Right ventricle myocardium superior (tissue), 1 donor: ENCODE measurements at places on chromosomes 1 and 21. TPM values are rescaled to one million over a fixed set of nuclear protein-coding genes. Genes with fewer than 3 reads are reported as not detected.
A peak's percentile ranks its signal among the peaks of the same experiment; 100 is the strongest.

FCRL5 gene
- 0.11 TPM for total RNA-seq

PPM1J gene
- total RNA-seq: 4.7 TPM

NOTCH2NLA gene
- 7.2 TPM for total RNA-seq

UBE2U gene
- total RNA-seq: 1.2 TPM

ARHGAP30 gene
- total RNA-seq: 3.3 TPM

F3 gene
- total RNA-seq: 21.5 TPM

WDTC1 gene
- total RNA-seq: 61.1 TPM

SPATA46 gene
- not detected for total RNA-seq

SMIM12 gene
- 35.9 TPM for total RNA-seq

C2CD2 gene
- total RNA-seq: 4.6 TPM

TSPAN2 gene
- total RNA-seq: 12.2 TPM

ITGB3BP gene
- 8.4 TPM for total RNA-seq

B3GALT6 gene
- 8.6 TPM for total RNA-seq

AZIN2 gene
- 1.9 TPM for total RNA-seq

PRAMEF10 gene
- total RNA-seq: not detected

LRRC39 gene
- 187 TPM for total RNA-seq

FAM151A gene
- total RNA-seq: 2.1 TPM

SDC3 gene
- 19.9 TPM for total RNA-seq

SHE gene
- total RNA-seq: 11.0 TPM

RNU1-4 gene
- 9,391 TPM for total RNA-seq

GRCh38 chr1:16324456-16324890, 27.8 kb downstream of the FBXO42 start:
- DNase-seq: no peak

DNA sequence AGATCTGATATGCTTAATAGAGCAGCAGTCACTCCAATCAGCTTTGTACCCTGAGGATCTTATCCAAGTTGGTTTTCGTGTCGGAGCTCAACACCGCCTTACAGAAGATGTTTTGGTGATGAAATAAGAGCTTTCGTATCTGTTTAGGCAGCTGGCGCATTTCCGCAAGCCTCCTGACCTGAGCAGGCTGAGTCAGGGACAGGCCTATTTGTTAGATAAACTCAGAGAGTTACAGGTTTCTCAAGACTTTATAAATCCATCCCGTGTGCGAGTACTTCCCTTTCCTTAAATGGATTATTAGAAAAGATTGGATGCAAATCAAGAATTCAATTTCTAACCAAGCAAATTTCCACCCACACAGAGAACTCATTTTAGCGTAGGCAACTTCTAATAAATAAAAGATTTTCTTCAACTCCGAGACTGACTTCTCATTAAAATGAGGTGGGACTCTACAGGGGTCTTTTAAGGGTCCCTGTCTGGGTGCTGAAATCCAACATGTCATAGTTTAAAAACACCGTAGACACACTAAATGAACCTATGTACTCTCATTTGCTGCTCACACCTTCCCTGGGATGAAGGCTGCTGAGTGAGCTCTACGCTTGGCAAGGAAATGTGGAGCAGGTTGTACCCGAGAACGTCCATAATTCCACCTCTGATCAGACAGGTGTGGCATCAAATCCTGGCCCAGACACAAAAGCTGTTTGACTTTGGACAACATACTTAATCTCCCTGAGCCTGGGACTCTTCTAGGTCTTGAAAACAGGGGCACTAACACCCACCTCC, 106.9 kb upstream of the F3 start:
- DNase-seq: no peak

DNA sequence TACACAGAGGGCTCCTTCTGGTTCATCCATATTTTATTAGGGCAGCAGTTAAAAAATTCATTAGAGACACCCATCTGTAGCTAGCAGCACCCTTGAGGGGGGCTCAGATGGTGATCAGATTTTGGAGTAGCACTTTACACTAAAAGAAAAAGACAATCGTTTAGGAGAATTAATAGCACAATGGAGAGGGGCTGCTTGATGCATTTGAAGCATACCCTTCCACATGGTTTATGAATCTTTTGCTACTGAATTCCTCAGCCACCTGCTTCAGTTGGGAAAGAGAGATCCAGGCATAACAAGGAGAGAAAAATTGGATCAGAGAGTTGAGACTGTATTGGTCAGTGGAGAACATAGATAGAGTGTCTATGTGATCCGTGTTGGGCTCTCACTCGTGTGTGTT, 54.4 kb downstream of the DISC1 start:
- DNase-seq: no peak

GRCh38 chr21:15943009-15943666, 213.4 kb downstream of the USP25 start:
- no peak for DNase-seq

- DNase-seq: no peak
Observed at GRCh38 chr1:26434161-26434752, 2.1 kb downstream of the DHDDS start.

GRCh38 chr1:64212031-64212430, 8.6 kb downstream of the UBE2U start:
- no peak for DNase-seq

- no peak for DNase-seq
Observed at GRCh38 chr21:35023396-35024070, 25.6 kb downstream of the RUNX1 start.

GRCh38 chr1:39214998-39215873, 10.7 kb downstream of the MACF1 start:
- DNase-seq: no peak

GRCh38 chr1:176540428-176540827, 77.5 kb downstream of the PAPPA2 start:
- no peak for DNase-seq

GRCh38 chr1:201267481-201268229, 15.7 kb upstream of the PKP1 start:
- no peak for DNase-seq

DNA sequence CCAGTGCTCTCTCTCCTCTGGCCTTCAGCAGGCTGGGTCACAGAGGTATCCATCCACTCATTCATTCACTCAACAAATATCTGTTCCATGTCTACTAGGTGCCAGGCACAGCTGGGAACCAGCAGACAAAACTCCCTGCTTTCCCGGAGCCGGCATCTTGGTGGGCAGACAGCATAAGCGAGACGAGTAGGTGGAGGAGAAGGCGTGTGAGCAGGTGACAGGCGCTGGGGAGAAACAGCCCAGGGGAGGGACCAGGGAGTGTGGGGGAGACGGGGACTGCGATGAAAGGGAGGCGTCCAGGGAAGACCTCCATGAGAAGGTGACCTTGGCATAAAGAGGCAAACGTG, 11.0 kb upstream of the KCNAB2 start:
- no peak for DNase-seq

DNA sequence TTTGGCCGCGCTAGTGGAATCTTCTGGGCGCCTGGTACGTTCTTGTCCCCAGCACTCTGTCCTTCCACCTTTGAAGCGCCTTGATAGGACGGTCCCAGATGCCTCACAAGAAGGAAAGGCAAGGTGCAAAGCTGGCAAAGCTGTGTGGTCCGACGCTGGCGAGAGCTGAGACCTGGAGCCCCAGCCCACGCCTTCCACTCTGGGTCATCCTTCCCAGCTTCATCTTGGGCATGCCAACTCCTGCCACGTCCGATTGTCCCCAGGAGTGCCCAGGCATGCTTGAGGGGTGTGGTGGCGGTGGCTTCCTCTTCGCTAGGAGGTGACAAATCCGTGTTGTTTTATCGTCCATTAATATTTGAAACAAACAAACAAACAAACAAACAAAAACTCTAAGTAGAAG, 123.9 kb upstream of the DPYD start:
- no peak for DNase-seq

- DNase-seq: no peak
Observed at GRCh38 chr1:227864882-227865281, 49.4 kb downstream of the PRSS38 start.

GRCh38 chr1:206729507-206729906, 41.1 kb upstream of the IL19 start:
- no peak for DNase-seq

- DNase-seq: no peak
Observed at GRCh38 chr1:204634260-204634910, 51.2 kb downstream of the LRRN2 start.

- DNase-seq: no peak
Observed at GRCh38 chr21:38956007-38956406, 150.3 kb downstream of the ETS2 start.

DNA sequence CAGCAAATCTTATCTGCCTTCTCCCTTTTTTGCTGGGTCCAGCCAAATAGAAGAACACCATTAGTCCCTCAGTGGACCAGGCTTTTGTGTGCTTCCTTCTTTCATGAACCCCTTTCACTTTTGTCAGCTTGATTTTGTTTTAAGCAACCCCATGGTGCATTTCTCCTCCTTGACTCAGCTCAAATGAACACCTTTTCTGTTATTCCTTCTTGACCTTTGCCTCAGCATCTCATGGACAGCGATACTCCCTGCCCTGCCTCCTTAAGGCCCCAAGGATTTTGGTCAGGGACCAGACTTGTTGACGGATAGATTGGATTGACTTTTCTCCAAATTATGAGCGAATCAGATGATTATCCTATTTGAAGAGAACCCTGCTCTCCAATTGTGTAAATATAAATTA, 356.6 kb upstream of the USP24 start:
- no peak for DNase-seq

GRCh38 chr21:31566064-31566463, 93.4 kb upstream of the SOD1 start:
- no peak for DNase-seq

- no peak for DNase-seq
Observed at GRCh38 chr1:204128464-204128963, 23.3 kb downstream of the ETNK2 start.

GRCh38 chr1:232629250-232630046, 485 bp downstream of the SIPA1L2 start:
- peak; percentile 72 for DNase-seq

DNA sequence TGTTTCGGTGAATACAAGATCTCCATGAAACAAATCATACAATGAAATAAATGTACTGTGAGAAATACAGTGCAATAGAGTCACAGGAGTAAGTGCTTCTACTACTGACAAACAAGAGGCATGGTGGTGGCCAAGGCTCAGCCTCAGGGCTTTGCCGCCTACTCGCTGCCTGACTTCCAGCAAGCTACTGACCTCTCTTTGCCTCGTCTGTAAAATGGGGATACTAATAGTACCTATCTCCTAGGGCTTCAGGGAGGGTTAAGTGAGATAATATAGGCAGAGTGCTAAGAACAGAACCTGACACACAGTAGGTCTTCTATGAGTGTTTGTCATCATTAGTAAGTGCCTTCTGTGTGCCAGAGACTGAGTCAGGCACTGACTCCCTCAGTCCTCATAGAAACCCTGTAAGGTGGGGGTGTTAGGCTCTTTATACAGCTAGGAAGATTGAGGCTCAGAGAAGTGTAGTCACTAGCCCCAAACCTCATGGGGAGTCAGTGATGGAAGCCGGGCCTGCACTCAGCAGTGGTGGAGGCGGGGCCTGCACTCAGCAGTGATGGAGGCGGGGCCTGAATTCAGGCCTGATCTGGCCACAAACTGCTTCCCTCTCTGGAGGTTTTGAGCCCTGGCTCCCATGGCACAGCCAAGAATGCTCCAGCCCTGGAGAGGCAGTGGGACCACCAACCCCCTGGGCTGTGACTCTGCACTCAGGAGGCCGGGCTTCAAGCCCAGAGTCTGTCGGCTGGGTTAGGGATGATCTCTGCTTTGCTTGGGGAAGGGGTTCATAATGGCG, 6.8 kb downstream of the BSND start:
- DNase-seq: no peak

GRCh38 chr1:245715291-245715701, 560.5 kb downstream of the KIF26B start:
- no peak for DNase-seq

- no peak for DNase-seq
Observed at GRCh38 chr1:8822373-8823294, 5.2 kb upstream of the RERE start.

- DNase-seq: no peak
Observed at GRCh38 chr1:11184973-11185372, 4.2 kb upstream of the ANGPTL7 start.

DNA sequence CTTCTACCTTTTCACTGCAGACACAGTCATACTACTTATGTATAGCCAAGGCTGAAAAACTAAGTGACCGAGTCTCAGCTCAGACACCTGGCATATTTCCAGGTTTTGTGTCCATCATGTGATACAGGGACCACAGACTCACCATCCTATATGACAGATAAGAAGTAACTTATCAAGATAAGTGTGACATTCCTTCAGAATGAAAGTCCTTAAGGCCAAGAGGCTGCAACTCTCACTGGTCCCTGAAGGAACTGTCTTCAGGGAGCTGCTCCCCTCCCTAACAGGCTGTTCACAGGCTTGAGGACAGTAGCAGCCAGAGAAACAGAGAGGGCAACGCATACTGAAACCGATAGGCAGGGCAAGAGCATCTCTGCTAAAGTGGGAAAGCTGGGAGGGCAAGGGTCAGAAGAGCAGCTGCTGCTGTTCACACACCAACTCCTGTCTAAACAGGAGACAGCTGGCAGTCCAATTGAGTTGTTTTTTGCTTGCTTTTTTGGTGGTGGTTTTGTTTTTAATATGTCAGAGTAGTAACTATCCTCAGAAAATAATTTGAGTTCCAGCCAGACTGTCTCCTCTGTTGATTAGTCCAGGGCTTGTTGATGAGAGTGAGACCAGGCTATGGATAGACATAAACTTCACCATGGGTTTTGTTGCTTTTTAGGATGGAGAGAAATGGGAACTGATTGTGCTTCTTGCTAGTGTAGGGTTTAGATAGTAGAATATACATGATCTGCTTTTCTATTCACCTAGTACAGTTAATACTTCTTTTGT, 67.7 kb downstream of the MACF1 start:
- no peak for DNase-seq

GRCh38 chr1:65946960-65947359, 154.3 kb downstream of the PDE4B start:
- DNase-seq: no peak

- DNase-seq: peak; percentile 82
Observed at GRCh38 chr1:161071886-161072371, 2.2 kb upstream of the ARHGAP30 start.

DNA sequence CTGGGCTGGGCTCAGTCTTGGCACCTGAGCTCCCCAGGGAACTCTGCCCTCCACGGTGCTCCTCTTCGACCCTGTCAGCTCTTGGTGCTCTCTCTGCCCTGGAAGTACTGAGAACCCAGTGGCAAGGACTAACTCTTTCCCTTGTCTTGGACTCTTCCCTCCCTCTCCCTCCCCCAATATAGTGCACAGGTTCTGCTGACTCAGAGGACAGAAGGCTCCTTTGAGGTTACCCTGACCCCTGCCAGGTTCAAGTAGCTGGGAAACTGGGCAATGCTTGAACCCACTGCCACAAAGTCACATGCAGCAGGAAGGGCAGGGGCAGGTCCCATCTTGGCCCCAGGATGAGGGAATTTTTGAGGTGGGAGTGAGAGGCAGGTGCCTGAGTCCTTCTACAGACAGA, 20.3 kb downstream of the KCNQ4 start:
- DNase-seq: no peak

DNA sequence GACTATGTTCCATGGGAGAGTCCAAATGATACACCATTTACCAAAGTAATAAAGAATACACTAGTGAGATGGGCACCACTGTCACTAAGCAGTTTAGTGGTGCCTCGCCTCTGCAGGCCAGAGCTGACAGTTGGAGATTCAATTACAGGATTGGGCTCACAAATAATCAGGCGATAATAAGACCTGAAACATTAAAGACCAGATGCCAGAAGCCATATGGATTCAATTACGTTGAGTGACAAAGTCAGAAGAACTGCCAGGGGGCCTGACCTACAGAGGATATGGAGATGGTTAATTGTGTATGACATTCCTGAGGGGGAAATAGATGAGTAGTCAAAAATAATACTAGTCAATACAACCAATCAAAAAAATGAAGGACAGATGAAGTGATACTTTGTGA, 65.2 kb upstream of the ST6GALNAC5 start:
- DNase-seq: no peak
